ENCODE measurements at places on chromosomes 2 and 18.
A peak's percentile ranks its signal among the peaks of the same experiment; 100 is the strongest.

DNA sequence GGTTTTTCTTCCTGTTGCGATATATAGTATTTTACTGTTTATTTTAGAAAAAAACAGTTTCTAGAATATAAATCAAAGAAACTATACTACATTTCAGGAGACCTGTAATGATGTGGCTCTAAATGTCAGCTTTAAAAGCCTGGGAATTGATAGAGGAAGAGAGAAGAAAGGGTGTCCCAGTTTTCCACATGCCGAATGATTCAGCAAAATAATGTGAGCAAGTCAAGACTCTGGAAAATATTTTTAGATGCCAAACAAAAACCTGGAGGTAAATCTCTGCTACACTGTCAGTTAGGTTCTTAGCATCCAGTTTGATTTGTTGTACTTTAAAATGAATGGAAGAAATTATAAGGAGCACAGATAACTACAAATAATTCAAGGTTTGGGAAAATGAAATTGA is 67.1 kb upstream of the DSG1 start:
- no peak for DNase-seq

- no peak for DNase-seq
Observed at GRCh38 chr2:80244905-80245584, 59.5 kb downstream of the LRRTM1 start.

- DNase-seq, result no peak
Observed at GRCh38 chr2:240182476-240182875, 42.0 kb upstream of the OTOS start.

DNA sequence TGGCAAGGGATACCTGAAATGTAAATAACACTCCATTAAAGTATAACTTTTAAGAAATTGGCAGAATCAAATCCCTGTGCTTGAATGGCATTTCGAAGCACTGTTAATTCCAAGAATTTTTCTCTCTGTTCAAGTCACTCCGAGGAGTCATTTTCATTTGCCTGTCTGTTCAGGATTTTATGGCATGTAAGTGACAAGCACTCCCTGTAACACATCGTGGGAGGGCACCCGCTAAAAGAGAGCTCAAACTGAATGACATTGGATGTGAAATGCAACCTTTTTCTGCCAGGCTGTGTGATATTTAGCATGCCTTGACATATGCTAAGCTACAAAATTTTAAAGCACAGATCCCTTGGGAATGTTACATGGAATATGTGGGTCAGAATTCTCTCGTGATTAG is 339.6 kb downstream of the LRRTM1 start:
- no peak for DNase-seq

DNA sequence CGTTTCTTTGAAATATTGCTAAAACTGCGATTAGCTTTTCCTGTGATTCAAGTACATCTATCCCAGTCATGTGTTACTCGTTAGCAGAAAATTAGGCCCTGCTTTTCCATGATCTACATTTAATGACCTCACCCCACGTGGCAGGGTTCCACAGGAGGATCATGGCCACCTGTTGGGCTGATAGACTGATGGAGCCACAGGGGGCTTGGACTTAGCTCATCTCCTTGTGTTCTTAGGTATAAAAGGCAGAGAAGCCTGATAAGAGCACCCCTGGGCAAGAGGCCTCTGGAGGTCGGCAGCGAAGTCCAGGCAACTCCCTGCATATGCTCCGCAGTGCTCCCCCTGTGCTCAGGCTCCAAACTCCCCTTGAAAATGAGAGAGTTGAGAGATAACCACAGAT is 12.9 kb downstream of the FZD7 start:
- DNase-seq, result no peak

- DNase-seq, result peak; percentile 9
Observed at GRCh38 chr2:166170356-166170755, 42.5 kb upstream of the SCN1A start.

DNA sequence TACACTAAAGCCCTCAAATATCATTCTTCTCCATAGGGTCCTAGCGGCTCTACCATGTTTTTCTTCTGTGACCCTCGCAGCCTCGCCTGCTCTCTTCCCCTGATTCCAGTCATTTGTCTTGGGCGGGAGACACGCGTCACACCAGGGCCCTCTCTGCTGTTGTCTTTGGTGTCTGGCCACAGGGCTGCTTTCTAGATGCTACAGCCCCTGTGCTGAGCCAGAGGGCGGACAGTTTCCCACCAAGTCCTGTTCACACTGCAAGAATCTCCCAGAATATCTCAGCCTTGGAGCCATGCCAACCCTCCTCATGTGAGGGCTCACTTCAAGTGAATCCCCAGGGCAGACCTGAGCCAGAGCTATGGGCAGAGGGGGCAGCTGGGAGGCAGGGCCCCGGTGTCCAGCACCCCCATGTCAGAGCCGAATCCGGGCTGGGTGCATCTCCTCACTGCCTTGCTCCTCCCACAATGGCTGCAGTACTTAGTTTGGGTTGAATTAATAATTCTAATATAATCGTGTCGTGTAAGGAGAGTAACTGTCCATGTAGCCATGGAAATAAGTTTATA is 42.1 kb downstream of the DIPK1C start:
- DNase-seq, result no peak
